ENCODE measurements at places on chromosomes 2 and 18. TPM values are rescaled to one million over a fixed set of nuclear protein-coding genes. Genes with fewer than 3 reads are reported as not detected.

DNA sequence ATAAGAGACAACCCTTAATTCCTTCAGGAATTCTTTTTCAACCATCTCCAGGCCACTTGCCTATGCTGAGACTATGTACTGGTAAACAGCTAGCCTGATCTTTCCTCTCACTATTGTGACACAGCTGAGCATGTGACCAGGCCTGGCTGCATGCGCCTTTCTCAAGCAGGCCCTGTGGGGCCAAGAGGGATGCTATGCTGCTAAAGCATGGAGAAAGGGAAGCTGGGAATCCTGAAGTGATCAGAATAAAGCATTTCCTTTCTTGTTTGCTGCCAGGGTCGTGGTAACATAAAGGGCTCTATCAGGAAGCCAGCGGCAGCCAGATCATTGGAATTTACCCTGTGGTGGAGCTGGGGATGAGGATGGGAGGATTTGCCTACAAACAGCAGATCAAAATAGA is 29.8 kb upstream of the LCLAT1 start:
- no peak for DNase-seq

Gene NDC80
- 0.37 TPM for total RNA-seq

Gene FASTKD1
- 13.3 TPM for total RNA-seq

Gene COPS7B
- total RNA-seq, result 13.0 TPM

Gene ARHGEF33
- total RNA-seq, result 0.56 TPM

GRCh38 chr2:152036611-152037469 is 62.0 kb downstream of the CACNB4 start:
- DNase-seq, result no peak

Gene CROCC2
- 0.15 TPM for total RNA-seq

DNA sequence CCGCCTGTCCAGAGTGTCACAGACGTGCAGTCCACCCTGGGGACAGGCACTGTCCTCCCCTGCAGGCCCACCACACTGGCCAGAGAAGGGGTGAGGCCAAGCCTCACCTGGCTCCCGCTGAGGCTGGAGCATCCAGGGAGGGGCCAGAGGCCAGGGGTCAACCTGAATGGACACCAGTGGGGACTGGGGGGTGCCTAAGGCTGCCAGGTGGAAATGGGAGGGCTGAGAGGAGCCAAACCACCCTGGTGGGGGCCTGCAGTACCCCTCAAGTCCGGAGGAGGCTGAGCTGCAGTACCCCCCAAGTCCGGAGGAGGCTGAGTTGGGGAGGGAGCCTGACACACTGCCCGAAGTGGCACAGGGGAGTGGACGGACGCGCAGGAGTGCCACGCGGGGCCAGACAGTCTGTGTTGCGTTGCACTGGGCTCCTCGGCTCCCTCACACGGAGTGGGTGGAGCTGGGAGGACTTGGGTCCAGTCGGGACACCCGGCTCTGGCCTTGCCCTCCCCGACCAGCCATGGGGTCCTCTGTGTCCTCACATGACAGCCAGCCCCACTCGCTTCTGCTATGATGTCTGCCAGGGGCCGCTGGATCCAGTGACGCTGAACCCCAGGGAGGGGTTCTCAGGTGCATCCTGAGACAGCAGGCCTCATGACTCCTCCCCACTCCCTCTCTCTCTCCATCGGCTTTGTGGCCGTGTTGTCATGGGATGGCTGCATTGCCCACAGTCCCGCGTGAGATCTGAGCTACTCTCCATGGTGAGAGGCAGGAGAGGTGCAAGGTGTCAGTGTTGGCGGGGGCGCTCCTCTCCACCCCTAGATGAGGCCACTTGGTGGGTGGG is 22.3 kb upstream of the GPC1 start:
- peak; percentile 46 for DNase-seq

- DNase-seq, result no peak
Measured at GRCh38 chr2:65640793-65641103, 208.3 kb upstream of the SPRED2 start.

- DNase-seq, result no peak
Measured at GRCh38 chr2:83528767-83529166, 930.3 kb downstream of the SUCLG1 start.

Gene RAX
- total RNA-seq, result not detected

DNA sequence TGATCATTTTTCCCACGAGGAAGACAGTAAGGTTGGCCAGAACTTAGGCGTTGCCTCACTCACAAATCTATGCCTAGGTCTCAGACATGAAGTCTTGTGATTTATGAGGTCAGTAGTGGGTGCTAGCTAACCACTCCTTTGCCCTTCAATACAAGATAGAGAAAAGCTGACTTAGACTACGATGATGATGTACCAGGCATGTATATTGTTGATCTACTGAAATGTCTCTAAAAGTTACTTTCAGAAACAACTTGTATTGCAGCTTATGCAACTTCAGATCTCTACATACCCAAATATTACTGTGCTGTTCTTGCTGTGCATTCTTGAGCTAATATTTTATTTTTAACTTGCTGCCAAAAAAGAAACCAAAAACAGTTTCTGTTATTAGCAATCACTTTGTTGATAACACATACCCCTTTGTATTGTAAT is 30.6 kb downstream of the MAPRE2 start:
- DNase-seq, result no peak

GRCh38 chr2:235146206-235146605 is 194.4 kb downstream of the SH3BP4 start:
- peak; percentile 1 for DNase-seq

DNA sequence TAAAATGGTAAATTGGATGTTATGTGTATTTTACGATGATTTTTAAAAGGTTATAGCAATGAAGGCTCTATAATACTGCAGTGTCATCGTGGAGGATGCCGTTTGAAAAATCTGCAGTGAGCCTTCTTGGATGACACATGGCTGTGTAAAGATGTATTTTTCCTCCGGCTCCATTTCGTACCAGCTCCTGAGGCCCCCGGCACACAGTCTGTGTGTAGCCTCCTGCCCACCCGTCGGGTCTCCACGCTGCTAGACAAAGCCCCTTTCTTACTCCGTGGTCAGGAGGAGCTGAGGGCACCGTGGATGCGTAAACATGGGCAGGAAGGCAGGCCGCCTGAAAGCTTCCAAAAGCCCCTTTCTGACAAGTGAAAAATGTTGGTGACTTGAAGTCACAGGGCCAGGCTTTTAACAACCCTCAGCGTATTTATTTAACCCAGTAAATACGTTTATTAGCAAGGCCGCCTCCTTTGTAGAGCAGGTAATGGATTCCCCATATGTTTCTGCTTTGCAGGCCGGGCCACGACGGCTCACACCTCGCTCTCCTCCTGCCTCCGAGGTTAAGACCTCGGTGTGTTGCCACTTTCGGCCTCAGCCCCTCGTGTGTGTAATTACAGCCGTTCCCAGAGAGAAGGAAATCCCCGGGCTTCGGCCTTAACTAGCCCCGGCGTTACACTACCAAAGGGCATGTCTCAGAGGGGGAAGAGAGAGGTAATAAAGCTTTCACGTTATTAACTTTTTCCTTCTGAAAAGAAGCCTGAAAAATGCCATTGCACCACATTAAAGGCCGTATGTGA is 72.8 kb downstream of the DDX1 start:
- DNase-seq, result no peak

Measured in right lobe of liver (tissue), 6 donors.